ENCODE measurements at places on chromosomes 16 and 17.

- no peak for DNase-seq
Measured at GRCh38 chr17:2825253-2825970, 29.2 kb downstream of the RAP1GAP2 start.

DNA sequence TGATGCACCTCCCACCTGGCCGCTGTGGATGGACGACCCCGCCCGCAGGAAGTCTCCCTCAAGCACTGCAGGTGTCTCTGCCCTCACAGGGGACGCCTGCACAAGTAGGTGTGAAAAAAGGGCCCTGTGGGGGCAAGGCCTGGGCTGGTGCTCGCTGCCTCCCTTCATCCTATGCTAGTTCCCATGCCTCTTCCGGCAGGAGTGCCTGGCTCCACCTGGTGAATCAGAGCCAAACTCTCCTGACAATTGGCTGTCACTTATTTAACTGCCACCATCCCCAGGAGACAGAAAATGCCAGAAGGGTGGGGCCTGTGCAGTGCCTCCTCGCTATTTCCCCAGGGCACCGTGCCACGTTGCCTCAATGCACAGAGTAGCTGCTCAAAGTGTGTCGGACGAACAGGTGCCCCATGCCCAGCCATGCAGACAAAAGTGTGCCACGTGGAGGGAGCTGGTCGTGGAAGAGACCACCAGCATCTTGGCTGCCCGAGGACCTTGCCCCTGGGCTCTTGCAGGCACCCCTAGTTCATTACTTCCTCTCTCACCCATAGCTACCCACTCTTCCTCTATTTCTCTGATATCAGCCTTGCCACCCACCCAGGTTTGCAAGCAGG lies 170.7 kb downstream of the SEC14L1 start:
- DNase-seq = no peak

GRCh38 chr16:84742641-84743092 lies 42.9 kb downstream of the USP10 start:
- DNase-seq = no peak

GRCh38 chr17:42411361-42411760 lies 11.7 kb downstream of the CAVIN1 start:
- no peak for DNase-seq

DNA sequence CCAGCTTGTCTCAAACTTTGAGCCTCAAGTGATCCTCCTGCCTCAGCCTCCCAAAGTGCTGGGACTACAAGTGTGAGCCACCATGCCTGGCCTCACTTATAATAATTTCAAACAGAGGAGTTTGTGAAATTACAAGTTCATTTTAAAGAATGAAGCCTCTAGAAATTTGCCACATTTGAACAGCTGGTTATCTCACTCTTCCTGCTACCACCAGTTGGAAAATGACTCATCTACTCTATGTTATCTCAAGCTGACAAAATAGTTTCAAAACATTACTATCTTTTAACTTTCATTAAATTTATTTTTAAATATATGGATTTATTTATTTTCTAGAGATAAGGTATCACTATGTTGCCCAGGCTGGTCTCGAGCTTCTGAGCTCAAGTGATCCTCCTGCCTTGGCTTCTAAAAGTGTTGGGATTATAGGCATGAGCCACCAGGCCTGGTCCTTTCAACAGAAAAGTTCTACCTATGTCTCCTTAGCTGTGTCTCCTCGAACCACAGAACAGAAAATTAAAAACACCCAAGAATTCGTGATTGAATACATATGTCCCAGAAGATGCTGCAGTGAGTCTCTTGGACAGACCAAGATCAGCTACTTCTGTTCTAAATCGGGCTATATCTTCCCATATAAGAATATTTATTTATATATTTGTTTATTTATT lies 47.6 kb downstream of the MYH13 start:
- no peak for DNase-seq

GRCh38 chr17:39639566-39640458 lies 2.9 kb downstream of the STARD3 start:
- DNase-seq = no peak

- DNase-seq = no peak
Measured at GRCh38 chr16:77705351-77705750, 17.0 kb upstream of the NUDT7 start.

DNA sequence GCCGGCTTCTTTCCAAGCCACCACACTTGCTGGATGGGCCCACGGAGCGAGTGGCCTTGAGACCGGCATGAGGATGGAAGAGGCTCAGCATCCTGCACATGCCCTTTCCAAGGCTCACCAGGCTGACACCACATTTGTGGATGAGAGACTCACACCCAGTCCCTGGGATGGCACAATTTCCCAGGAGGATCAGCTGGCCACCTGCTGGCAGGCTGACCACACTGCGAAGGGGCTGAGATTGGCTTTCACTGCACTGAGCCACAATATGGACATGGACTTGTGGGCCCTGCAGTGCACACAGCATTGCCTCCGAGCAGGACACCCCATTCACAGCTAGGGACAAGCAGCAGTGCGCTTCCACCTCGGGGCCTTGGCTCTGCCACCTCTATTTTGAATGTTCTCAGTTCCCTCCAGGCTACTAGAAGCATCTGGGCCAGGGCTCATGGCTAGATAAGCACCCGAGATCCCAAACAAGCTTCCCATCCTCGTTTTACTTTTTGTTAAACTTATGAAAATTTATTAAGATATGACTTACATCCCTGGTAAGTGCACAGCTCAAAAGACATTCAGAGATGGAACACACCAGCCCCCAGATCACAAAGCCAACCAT lies 25.3 kb upstream of the KSR1 start:
- DNase-seq = no peak

GRCh38 chr17:53516636-53517035 lies 306.1 kb upstream of the KIF2B start:
- no peak for DNase-seq

DNA sequence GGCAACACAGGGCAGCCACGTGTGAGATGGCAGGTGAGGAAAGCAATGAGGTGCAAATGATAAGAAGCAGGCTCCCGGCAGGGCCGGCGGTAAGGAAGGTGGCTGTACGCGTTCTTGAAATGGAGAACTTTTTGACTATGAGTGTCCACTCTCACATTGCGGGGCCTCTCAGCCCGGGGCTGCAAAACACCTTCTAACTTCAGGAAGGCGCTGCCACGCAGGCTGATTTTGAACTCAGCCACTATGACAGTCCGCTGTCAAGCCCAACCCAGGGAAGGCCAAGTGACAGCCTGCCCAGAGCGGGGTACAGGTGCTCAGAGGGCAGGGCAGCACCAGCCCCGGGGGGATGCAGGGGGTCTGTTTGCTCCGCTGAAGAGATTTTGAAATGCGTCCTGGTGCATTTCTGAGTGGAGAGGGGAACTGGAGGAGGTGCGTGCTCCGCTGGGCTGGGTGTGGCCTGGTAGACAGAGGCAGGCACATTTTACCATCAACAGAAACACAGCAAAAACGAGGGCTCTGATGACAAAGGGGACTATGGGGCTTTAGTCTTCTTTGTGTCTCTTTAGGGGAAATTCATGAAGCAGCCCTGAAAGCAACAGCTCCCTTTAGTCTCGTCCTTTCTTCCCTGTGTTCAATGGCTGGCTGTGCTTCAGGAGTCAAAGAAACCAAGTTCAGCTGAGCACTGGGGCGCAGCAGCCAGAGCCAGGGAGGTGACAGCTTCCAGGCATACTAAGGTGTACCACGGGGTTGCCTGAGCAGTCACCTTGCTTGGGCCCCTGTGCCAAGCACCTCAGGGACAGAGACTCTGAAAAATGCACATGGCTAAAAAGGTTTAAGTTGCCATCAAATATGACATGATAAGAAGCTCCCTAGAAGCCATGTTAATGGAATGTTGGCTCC lies 14.6 kb upstream of the SREBF1 start:
- DNase-seq = no peak

DNA sequence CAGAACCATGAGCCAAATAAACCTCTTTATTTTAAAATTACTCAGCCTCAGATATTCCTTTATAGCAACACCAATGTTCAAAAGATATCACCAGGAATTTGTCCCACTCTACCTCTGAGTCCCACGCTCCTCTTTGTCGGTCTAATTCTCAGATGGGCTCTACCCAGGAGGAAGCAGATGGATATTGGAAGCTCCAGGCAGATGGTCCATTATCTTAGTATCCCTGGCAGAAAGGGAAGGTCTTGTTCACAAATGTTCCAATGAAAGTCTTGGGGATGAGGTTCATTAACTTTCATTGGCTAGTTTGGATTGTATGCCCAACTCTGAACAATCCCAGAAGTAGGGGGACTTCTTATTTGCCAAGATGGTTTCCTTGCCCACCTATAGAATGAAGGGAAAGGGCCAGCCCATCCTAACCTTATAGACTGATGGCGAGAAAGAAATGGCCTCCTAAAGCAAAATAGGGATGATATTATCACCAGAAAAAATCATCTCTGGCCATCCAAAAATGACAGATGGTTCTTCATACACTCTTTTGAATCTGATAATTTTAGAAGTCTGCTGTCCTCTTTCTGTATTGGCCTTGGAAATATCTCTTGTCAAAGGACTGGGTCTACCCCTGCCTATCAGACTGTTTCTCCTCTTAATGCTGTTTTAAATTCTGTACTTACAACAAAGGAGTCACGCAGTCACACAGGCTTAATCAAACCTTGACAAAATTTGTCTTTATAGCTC lies 21.3 kb upstream of the ELAC2 start:
- DNase-seq = no peak

DNA sequence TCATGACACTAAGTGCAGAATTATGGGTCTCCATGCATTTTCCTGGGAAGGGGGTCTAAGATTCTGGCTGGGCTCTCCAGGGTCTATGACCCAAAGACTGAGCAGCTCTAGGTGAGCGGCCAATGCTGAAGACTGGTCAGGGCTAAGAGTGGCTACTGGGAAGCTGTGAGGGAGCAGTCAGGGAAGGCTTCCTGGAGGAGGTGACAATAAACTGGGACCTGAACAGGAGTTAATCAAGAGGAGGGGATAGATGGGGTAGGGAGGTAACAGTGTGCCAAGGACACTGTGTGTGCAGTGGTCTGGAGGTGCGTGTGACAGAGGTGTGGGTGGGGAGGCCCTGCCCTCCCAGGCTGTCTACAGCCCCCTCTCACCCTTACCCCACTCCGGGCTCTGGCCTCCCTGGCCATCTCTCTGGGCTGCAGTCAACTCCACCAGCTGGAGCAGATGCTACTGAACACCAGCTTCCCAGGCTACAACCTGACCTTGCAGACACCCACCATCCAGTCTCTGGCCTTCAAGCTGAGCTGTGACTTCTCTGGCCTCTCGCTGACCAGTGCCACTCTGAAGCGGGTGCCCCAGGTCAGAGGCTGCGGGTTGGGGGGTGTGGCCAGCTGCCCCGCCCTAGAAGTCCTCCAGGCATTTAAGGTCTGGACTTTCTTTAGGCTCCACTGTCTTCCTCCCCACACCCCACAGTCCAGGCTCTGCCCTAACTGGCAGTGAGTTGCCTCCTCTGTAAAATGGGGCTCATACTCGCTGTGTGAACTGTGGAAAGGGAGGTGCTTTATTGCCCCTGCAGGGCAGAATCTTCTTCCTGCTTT lies 20.4 kb downstream of the ADGRG5 start:
- no peak for DNase-seq

- no peak for DNase-seq
Measured at GRCh38 chr17:2239882-2240430, 63.6 kb downstream of the SMG6 start.

GRCh38 chr16:76268824-76269223 lies 8.4 kb upstream of the CNTNAP4 start:
- DNase-seq = no peak

Data from stimulated activated naive CD8-positive, alpha-beta T cell treated with anti-CD3 and anti-CD28 coated beads, Interleukin-15, amount 100 ng/mL, for 72 hours (primary cell).